Large intestine (tissue), 12 donors: ENCODE measurements at places on chromosomes 16 and 17. TPM values are rescaled to one million over a fixed set of nuclear protein-coding genes. Genes with fewer than 3 reads are reported as not detected.

GRCh38 chr17:80724775-80725266, 180.2 kb downstream of the RPTOR start:
- H3K4me1 ChIP-seq = no peaks in the 10 kb centered on the region
- H3K36me3 ChIP-seq = peaks cover 2% of the 10 kb centered on the region
- no peak overlapping the region for H3K4me3 ChIP-seq
- H3K27ac ChIP-seq = no peak overlapping the region
- no peak for DNase-seq

GRCh38 chr17:1713878-1714426, 3.8 kb upstream of the TLCD2 start:
- peaks cover 38% of the 10 kb centered on the region for H3K4me1 ChIP-seq
- H3K27ac ChIP-seq = peak overlapping the region; percentile 79
- peaks cover 17% of the 10 kb centered on the region for H3K36me3 ChIP-seq
- no peaks in the 10 kb centered on the region for H3K27me3 ChIP-seq
- peak overlapping the region; percentile 77 for H3K4me3 ChIP-seq

GRCh38 chr17:43750153-43750552, 8.4 kb downstream of the SOST start:
- DNase-seq = no peak
- no peaks in the 10 kb centered on the region for H3K4me1 ChIP-seq
- peaks cover 34% of the 10 kb centered on the region for H3K27me3 ChIP-seq

DNA sequence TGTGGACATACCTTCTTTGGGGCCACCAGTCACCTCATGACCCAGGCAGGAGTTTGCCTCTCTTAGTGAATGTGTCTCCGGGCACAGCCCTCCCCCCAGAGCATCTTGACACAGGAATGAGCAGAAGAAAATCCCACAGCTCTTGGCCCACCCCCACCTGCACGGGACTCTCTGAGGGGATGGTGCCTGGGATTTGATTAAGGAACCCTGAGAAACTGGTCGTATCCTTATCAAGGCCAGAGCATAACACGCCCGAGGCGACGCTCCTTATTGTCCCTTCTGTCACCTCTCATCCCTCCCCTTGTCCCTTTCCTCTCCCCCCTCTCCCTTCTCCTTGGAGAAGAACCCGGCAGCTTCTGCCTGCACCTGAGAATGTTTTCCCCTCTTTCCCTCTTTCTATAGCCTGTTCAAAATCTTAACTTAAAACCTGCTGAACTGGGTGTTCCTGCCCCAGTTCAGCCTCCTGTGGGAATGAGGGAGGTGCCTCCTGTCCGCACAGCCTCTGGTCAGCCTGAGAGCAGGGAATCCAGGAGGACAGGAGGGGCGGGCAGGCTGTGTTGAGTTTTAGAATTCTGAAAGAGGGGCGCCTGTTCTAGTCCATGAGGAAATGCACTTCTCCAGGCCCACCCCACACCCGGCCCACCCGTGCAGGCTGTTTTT, 140.7 kb upstream of the PLCG2 start:
- no peak overlapping the region for H3K4me3 ChIP-seq
- H3K27me3 ChIP-seq = no peaks in the 10 kb centered on the region
- H3K36me3 ChIP-seq = peaks cover 17% of the 10 kb centered on the region
- no peak for DNase-seq
- peaks cover 6% of the 10 kb centered on the region for H3K4me1 ChIP-seq

DNA sequence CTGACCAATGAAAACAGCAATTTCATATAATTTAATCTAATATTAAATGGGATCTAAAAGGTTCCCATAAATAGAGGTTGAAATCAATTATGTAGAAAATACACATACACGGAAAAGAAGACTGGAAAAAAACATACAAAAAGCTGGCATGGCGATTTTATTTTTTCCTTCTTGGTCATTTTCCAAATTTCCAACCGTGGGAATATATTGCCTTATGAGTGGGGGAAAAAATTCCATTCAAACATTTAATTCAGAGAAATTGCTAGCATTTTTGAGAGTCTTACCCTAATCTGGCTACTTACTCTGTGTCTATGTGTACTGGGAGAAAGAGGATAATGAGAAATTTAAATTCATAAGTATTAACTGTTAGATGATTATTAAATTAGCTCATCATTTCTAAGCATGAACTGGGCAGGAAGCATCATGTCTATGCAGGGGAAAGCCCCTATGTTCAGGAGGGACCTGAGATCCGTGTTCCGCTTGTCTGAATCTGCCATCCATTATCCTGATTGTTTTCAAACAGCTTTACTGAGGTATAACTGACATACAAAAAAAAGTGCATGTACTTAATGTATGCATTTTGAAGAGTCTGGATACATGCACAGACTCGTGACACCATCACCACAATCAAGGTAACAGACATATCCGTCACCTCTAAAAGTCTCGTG, 145.2 kb downstream of the XYLT1 start:
- H3K27me3 ChIP-seq = no peaks in the 10 kb centered on the region
- DNase-seq = no peak
- no peaks in the 10 kb centered on the region for H3K36me3 ChIP-seq
- H3K27ac ChIP-seq = no peak overlapping the region

DNA sequence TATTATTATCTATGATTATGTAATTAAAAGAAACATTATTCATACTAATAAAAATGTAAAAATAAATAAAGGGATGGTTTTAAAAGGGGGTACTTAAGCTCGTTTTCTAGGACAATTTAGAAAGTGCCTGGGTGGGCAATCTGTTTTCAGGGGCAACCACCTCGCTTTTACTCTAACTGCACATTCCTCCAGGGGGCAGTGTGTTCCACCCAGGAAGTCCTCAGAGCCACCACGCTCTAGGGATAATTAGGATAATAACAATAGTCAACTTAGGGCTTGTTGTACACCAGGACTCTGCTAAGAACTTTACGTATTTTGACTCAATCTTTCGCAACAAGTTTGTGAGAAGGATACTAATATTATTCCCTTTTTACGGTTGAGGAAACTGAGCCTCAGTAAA, 396.7 kb upstream of the MAF start:
- H3K27ac ChIP-seq = no peak overlapping the region
- no peak for DNase-seq
- peaks cover 24% of the 10 kb centered on the region for H3K4me1 ChIP-seq
- H3K36me3 ChIP-seq = no peaks in the 10 kb centered on the region

DNA sequence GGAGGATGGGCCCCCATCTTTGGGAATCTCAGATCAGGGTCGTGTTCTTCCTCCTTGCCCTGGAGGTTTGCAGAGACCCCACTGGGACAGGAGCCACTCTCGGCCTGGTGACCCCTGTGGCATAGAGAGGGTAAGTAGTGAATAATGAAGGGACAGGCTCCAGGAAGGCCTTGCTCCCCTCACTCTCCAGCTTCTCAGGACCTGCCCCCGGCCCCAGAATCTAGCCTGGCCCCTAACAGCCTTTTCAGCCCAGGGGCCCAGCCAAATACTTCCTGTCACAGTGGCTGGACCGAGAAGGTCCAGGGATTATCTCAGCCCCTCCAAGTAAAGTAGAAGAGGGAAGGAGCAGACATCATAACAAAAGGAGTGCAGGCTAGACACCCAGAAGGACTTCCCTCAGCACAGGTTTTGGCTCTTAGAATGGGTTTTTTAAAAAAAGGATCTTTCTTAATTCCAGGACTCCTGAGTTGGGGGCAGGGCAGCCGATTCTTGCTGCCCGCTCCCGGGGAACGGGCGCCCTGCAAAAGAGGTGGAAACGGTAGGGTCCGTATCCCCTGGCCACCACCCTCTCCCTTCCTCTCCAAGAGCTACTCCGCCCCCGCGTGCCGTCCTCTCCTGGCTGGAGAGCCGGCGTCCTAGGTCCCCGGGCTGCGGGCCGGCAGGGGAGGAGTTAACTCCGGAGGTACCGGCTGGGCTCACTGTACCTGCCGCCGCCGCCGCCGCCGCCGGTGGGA, 559 bp upstream of the NXPH3 start:
- no peak for DNase-seq
- peaks cover 84% of the 10 kb centered on the region for H3K27me3 ChIP-seq
- no peaks in the 10 kb centered on the region for H3K36me3 ChIP-seq
- H3K4me3 ChIP-seq = peak overlapping the region; percentile 17
- H3K27ac ChIP-seq = no peak overlapping the region
- H3K4me1 ChIP-seq = peaks cover 11% of the 10 kb centered on the region

DNA sequence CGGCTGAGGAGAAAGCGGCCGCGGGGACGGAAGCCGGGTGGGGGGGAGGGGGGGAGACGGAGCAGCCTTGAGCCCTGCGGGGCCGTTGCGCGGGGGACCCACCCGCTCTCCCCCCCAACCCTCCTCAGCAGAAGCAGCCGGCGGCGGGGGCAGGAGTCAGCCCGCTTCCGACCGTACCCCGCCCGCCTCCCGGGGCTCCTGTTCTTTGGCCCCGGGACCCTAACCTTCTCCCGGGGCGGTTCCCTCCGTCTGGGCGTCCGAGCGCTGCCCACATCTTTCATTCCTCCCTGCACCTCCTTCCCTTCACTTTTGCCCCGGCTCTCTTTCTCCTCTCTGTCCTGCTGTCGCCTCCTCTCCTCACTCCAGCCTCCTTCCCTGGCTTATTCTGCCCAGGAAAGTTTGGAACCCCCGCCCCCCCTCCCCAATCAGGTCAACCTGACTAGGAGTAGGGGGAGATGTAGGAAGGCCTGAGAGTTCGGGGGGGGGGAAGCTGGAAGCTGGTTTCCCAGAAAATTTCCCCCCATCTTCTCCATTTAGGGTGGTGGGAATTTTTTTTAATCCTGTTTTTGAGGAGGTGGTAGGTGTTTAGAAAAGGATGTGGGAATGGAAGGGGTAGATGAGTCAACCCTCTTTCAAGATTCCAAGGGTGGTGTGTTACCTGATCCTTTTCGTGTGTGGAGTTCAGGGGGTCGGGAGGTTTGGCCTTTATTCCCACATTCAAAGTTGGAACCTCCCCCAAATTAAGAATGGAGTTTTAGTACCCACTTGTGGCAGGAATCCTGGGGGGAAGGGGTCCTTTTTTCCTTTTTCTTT, 427 bp upstream of the NLK start:
- H3K4me3 ChIP-seq = peak overlapping the region; percentile 85
- no peaks in the 10 kb centered on the region for H3K36me3 ChIP-seq
- no peaks in the 10 kb centered on the region for H3K27me3 ChIP-seq
- DNase-seq = no peak
- peaks cover 16% of the 10 kb centered on the region for H3K4me1 ChIP-seq

- no peak for DNase-seq
- no peaks in the 10 kb centered on the region for H3K27me3 ChIP-seq
- H3K36me3 ChIP-seq = no peaks in the 10 kb centered on the region
- no peak overlapping the region for H3K4me3 ChIP-seq
- no peak overlapping the region for H3K27ac ChIP-seq
Observed at GRCh38 chr16:15973421-15973820, 24.0 kb downstream of the ABCC1 start.

GRCh38 chr16:61820820-61821219, 215.4 kb downstream of the CDH8 start:
- no peaks in the 10 kb centered on the region for H3K4me1 ChIP-seq

- peak within 1 kb of the TSS; percentile 44 for H3K4me3 ChIP-seq
- peak; percentile 69 for DNase-seq
- H3K36me3 ChIP-seq = peaks cover 14% of the 10 kb centered on the region
- peaks cover 45% of the 10 kb centered on the region for H3K4me1 ChIP-seq
Observed at GRCh38 chr16:2147981-2148671, at the start of gene RAB26. Gene RAB26, plus strand, starts transcription at chr16:2148625. Its CDS starts 159 bp downstream, at chr16:2148784.

- H3K4me1 ChIP-seq = no peaks in the 10 kb centered on the region
- no peaks in the 10 kb centered on the region for H3K36me3 ChIP-seq
- no peak overlapping the region for H3K27ac ChIP-seq
- H3K4me3 ChIP-seq = no peak overlapping the region
Observed at GRCh38 chr16:55842369-55843104, 9.6 kb upstream of the CES1 start.

DNA sequence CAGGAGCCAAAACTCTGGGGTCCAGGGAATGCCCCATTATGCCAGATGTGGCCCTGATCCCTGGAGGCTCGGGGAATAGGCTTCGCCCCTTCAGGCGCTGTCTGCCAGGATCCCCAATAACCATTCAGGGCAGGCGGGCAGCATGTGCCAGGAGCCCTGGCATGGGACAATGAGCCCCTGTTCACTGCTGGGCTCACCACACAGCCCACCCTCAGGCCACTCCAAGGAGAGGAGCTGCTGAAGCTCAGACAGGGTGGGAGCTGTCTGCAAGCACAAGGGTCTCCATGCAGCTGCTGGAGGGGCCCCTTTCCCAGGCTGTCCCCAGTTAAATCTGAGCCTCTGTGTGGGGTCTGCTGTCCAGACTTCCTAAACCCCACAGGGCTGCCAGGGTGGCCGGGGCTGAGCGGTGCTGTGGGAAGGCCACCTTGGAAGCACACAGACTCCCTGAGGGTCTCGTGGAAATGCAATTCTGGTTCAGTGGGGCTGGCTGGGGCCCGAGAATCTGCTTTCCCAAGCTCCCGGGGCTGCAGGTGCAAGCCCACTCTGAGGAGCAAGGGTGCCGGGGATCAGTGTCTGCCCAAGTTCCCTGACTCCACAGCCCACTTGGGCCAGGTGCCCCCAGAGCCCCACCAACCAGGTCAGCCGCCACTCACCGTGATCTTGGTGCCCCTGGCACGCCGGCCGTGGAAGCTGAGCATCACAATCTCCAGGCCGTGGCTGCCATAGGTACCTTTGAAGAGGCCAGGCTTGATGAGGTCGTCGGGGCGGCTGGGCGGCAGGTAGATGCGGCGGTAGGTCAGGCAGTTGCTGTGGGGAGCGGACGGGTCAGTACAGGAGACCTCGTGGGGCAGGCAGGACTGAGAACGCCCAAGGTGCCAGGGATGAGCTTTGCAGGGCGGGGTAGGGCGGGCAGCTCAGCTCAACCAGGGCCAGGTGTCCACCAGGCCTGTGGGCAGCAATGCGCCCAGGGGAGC, 17.7 kb upstream of the C16orf95 start:
- H3K36me3 ChIP-seq = peaks cover 83% of the 10 kb centered on the region
- no peaks in the 10 kb centered on the region for H3K27me3 ChIP-seq
- H3K27ac ChIP-seq = no peak overlapping the region

DNA sequence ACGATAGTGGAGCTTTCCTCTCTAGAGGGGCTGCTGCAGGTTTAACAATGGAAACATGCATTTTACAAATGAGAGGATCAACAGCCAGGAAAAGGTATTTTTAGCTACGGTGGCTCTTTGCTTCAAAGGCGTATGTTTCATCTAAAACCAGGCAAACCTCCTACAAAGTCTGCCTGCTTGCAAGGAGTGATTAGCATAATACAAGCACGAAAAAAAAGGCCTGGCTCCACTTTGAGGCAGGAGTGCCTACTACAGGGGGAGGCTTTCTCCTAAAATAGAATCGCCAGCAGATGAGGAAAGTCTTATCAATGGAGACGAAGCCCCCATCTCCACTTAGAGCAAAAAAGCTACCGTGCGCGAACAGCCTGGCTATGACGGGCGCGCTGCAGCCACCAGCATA, 27.1 kb upstream of the MTSS2 start:
- H3K4me3 ChIP-seq = no peak overlapping the region
- H3K27me3 ChIP-seq = no peaks in the 10 kb centered on the region
- peaks cover 14% of the 10 kb centered on the region for H3K36me3 ChIP-seq
- DNase-seq = no peak
- no peak overlapping the region for H3K27ac ChIP-seq
- H3K4me1 ChIP-seq = peaks cover 25% of the 10 kb centered on the region

CTF1 gene
- polyA plus RNA-seq = 4.0 TPM

MFAP4 gene
- 116 TPM for polyA plus RNA-seq

ALOX15 gene
- 2.2 TPM for polyA plus RNA-seq

TBC1D3B gene
- polyA plus RNA-seq = 7.1 TPM

CDYL2 gene
- 5.1 TPM for polyA plus RNA-seq

CACNG1 gene
- 0.25 TPM for polyA plus RNA-seq
